T-helper 17 cell (primary cell): ENCODE measurements at places on chromosomes 4 and X. TPM values are rescaled to one million over a fixed set of nuclear protein-coding genes. Genes with fewer than 3 reads are reported as not detected.

SUPT20HL2 gene
- not detected for total RNA-seq

LUZP4 gene
- total RNA-seq, result not detected

RNF128 gene
- total RNA-seq, result not detected

MID1 gene
- total RNA-seq, result 0.15 TPM

NIPAL1 gene
- 0.91 TPM for total RNA-seq

TCP11X2 gene
- not detected for total RNA-seq

PPEF2 gene
- 0.10 TPM for total RNA-seq

HAND2 gene
- total RNA-seq, result not detected

ARMCX2 gene
- 1.4 TPM for total RNA-seq

DUSP21 gene
- not detected for total RNA-seq

TBC1D8B gene
- 0.65 TPM for total RNA-seq

ADRA2C gene
- total RNA-seq, result not detected

CYTL1 gene
- total RNA-seq, result not detected

ARSJ gene
- total RNA-seq, result 0.45 TPM

SPACA5 gene
- not detected for total RNA-seq

MAGEC1 gene
- total RNA-seq, result not detected

RNF175 gene
- total RNA-seq, result not detected

FANCB gene
- 1.4 TPM for total RNA-seq

MAGEA10 gene
- total RNA-seq, result not detected

FATE1 gene
- total RNA-seq, result not detected

SPATA18 gene
- 0.18 TPM for total RNA-seq

CD38 gene
- 1.4 TPM for total RNA-seq

SMR3B gene
- total RNA-seq, result not detected

ADGRA3 gene
- 0.35 TPM for total RNA-seq
